ENCODE measurements at places on chromosomes 6 and 20.

- no peak for DNase-seq
Observed at GRCh38 chr6:33959329-33959651, 155.5 kb upstream of the MLN start.

DNA sequence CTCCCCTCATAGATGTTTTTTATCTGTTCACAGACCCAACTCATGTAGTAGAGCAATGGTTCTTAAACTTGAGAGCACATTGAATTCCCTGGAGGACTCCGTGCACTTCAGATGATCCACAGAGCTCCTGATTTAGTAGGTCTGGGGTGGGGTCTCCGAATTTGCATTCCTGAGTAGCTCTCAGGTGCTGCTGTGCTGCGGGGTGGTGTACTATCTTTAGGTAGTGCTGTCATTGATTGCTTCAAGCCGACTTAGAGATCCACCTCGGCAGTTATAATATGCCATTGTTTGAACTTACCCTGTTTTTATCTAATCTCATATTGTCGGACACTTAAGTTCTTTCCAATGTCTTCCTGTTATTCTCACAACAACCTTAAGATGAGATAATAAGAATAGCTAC is 45.0 kb downstream of the BMP2 start:
- no peak for DNase-seq

DNA sequence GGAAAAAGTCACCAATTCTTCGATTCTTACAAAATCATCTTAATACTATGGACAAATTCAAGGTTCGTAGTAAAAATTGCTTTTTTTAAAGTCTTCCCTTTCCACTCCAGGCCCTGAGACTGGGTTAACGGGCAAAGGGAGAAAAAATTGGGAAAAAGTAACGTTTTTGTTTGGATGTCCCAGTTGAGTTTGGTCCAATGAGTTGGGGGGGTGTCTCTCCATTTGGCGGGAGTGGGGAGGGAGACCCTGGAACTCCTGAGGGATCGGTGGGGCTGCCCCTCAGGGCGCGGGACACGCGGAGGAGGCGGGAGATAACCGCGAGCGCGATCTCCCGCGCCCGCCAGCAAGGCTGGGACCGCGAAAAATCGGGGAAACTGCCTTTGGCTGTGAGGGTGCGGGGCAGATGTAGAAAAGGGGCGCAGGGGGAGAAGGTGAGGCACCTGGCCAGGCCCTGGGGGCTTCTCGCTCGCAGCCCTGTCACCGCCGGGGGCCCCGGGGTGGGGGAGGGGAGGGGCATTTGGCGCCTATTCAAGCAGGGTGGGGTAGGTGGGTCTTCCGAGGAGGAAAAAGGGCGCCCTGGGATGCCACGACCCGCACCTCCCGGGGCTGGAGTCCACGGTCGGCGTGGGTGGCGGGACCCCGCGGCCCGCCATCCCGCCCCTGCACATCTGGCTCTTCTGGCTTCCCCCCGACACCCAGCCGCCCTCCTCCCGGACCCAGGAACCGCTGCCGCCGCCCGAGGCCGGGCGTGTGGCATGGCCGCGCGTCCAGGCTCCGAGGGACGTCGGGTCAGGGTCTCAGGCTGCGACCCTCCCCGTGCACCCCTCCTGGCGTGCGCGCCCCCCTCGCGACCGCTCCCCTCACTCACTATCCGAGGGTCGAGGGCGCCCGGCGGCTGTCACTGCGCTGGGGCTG is 595 bp downstream of the FBXO5 start:
- DNase-seq = no peak

GRCh38 chr6:166633732-166634535 is 6.9 kb upstream of the RPS6KA2 start:
- DNase-seq = no peak

GRCh38 chr6:91276315-91276714 is 689.4 kb upstream of the MAP3K7 start:
- no peak for DNase-seq

DNA sequence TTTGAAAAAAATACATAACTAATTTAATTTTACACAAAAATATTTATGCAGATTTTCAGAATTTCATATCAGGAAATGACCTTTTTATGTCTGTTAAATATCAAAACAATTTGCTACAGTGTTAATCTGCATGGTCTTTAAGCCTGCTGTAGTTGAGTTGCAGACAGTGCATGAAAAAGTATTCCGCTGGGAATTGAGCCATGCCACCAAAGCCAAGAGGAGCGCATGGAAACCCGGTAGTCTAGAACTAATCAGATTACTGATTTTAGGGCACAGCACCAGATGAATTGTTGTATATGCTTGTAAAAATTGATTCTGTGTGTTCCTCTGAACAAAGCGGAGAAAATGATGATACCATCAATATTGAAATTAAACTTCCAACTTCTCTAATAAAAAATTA is 34.3 kb upstream of the LAMP5 start:
- DNase-seq = no peak

DNA sequence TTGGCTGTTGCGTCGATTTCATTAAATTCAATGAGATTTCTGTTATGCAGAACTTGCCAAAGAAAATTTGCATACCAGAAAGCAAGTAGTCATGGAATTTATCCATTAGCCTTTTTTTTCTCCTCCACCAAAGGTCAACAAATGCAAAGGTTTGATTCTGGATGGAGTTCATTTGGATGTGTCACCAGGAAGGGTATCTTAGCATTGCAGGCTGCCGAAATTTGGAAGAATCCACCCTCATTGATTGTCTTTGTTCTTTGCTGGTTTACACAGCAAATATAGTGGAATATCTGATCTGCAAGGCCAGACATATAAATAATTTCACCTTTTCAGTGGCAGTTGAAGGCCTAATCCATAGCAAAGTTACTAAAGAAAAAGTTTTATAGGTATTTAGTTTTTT is 229.4 kb upstream of the SLC35B3 start:
- no peak for DNase-seq

GRCh38 chr6:158358450-158359077 is 46.3 kb downstream of the TULP4 start:
- DNase-seq = no peak

All from CD4-positive, alpha-beta T cell treated with Interleukin-4 for 4 hours (primary cell).